ENCODE measurements at places on chromosomes 7 and 10.

GRCh38 chr10:114719311-114719710 lies 61.2 kb upstream of the ABLIM1 start:
- DNase-seq = no peak

DNA sequence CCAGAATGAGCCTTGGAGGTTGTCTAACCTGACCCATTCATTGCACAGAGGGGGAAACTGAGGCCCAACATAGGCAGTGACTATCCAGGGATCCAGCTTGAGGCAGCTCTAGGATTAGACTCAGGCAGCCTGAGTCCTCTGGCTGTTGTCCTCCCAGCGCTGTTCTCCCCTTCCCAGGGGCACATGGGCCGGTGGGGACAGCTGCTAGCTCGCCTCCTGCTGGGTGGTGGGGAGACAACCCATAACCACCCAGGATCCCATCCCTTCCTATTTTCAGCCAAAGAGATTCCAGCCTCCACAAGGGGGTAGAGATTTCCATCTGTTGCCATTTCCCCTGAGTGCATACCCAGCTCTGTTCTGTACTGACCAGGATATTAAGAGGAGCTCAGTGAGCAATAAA lies 145.1 kb upstream of the GPR26 start:
- no peak for DNase-seq

- no peak for DNase-seq
Measured at GRCh38 chr7:125661-126060, 66.7 kb upstream of the FAM20C start.

GRCh38 chr10:97003804-97004201 lies 171.7 kb downstream of the LCOR start:
- DNase-seq = no peak

DNA sequence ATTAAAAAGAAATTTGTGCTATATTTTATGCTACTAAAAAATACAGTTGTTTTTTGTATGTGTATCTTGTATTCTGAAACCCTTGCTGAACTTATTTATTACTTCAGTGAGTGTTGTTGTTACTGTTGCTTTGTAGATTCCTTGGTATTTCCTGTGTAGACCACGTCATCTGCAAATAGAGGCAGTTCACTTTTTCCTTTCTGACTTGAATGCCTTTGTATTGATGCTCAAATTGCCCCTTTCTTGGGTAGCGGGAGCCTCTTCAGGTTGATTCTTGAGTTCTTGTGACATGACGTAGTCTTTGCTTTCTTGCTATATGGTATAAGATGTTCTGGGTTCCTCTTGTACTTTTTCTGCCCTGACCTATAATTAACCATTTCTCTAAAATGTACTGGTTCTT lies 504.1 kb downstream of the SDK1 start:
- DNase-seq = peak; percentile 1

DNA sequence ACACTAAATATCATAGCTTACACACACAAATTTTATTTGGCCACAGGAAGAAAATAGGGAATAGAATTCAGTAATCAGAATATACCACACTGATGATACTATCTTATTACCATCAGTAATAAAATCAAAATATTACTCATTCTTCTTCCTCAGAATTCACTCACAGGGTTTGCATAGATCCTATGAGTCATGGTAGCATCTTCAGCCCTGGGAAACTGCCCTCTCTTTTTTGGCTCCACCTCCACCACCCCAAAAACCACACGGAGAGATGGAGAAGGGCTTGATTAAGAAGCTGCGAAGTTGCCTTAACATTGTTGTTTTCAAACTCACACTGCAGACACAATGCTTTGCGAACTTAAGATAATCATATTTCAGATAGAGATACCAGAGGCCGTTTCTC lies 154.1 kb upstream of the AHR start:
- DNase-seq = peak; percentile 44

DNA sequence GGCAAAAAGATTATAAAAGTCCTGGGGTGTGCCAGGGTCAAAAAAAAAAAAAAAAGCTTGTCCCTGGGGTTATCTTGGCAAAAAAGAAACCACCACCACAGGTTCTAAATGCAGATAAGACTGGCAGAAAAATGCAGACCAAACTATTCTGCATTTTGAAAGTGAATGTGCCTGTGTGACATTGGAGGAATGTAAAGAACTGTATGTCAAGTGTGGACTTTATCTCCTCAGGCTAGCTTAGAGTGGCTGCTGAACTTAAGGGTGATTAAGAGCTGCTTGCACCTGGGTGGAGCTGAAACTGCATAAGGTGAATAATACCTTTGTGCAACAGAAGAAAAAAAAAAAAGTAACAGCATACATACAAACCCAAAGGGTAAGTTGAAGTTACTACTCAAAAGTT lies 1.3 kb upstream of the NAPEPLD start:
- DNase-seq = peak; percentile 91

DNA sequence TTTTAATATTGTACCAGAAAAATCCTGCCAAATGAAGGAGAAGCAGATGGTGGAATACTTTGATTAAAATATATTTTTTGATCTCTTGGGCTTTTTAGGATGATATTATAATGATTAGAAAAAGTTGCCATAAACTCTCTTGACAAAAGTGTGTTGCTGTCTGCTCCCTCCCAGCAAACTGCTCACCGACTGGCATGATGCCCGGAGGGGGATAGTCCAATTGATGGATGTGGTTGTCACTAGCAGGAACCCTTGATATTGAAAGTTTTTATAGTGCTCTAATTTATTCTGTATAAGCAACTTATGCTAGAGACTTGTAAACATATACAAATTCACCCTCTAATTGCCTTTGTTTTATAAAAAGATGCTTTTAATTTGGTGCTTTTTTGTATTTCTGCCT lies 114.0 kb downstream of the DNAH11 start:
- no peak for DNase-seq

GRCh38 chr10:119703903-119704508 lies 21.8 kb upstream of the INPP5F start:
- no peak for DNase-seq

GRCh38 chr10:30413996-30414576 lies 19.9 kb upstream of the MAP3K8 start:
- DNase-seq = peak; percentile 78

DNA sequence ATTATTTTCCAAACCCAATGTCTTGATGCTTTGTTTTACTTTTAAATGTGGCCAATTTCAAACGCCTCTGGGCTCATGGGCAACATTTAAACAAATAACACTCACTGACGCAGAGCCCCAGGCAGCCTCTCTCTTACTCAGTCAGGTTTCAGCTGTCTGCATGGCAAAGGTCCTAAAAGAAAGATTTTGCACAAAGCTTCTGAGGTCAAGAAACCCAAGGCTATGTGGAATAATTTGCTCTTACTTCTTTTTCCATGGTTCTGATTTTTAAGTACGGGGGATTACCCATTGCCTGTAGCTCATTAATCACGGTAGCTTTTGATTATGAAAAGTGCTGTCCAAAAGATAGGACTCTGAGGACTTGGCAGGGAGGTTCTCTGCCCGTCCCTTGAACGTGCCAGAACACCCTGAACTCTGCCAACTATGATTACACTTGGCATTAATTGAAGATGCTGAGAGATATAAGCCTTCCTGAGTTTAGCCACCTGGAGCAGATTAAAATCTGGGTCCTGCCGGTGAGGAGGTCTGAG lies 14.1 kb upstream of the MSRB2 start:
- DNase-seq = peak; percentile 38

- DNase-seq = no peak
Measured at GRCh38 chr7:146652176-146652575, 535.6 kb downstream of the CNTNAP2 start.

DNA sequence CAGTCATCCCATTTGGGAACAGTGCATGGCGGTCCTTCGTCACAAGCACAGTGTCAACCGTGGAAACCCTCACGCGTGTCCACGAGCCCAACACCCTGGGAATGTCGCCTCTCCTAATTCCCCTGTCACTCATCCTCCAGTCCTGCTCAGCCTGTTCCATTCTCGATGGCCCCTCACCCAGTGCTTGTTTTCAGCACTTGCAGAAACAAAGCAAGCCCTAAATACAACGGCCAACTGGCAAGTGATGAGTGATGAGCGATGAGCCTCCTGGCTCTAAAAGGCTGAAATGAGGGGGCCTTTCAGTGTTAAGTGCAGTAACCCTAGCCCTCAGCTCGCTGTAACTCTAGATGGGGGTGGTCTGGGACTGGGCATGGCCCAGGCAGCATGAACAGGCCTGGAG lies 22.6 kb downstream of the NKX2-3 start:
- DNase-seq = no peak

DNA sequence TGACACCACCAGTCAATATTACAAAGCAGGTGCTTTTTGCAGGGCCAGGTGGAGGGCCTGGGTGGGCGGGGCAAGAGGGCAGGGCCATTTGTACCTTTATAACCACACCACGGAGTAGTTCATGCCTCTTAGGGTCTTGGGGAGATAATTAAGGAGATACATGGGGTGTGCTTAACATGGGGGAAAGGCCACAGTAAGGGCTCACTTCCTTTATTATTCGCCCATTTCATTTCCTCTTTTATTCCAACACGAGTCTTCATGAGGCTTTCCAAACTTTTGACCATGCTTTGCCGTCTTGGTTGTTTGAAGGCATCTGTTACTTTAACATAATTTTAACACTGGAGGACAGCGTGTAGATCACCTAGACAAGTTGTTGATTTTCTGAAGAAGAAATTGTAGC lies 33.3 kb upstream of the LYZL2 start:
- DNase-seq = no peak

DNA sequence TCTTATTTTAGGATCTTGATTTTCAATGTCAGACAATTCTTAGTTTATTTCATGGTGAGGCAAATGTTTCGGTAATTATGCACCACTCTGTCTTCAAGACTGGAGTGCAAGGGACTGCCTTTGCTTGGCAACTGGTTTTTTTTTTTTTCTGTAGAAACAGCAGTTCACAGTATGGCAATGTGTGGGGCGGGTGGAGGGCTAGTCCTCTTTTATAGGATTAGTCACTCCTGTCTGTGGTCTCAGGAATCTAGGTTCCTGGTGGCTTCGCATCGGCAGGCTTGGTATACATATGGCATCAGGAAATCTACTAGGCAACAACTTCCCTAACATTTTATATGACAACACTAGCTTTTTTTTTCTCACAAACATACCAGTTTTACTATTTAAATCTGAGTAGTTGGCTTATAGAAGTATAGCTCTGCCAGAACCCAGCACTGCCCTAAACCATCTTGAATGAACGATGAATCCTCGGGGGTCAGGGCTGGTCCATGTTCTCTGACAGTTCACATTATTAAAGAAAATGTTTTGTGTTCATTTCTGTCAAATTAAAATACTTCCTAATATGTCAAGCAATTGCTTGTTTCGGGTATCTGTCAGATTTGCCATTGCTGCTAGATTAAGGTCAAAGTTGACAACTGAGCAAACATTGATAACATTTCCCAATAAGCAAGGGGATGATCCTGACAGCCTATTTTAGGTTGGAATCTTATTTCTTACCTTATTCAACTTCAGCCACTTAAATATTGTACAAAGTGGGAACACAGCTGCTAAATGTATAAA lies 289.7 kb upstream of the VSTM2A start:
- no peak for DNase-seq

- DNase-seq = no peak
Measured at GRCh38 chr7:4606797-4607196, 75.3 kb upstream of the FOXK1 start.

- DNase-seq = no peak
Measured at GRCh38 chr7:41992881-41993867, 243.8 kb downstream of the GLI3 start.

DNA sequence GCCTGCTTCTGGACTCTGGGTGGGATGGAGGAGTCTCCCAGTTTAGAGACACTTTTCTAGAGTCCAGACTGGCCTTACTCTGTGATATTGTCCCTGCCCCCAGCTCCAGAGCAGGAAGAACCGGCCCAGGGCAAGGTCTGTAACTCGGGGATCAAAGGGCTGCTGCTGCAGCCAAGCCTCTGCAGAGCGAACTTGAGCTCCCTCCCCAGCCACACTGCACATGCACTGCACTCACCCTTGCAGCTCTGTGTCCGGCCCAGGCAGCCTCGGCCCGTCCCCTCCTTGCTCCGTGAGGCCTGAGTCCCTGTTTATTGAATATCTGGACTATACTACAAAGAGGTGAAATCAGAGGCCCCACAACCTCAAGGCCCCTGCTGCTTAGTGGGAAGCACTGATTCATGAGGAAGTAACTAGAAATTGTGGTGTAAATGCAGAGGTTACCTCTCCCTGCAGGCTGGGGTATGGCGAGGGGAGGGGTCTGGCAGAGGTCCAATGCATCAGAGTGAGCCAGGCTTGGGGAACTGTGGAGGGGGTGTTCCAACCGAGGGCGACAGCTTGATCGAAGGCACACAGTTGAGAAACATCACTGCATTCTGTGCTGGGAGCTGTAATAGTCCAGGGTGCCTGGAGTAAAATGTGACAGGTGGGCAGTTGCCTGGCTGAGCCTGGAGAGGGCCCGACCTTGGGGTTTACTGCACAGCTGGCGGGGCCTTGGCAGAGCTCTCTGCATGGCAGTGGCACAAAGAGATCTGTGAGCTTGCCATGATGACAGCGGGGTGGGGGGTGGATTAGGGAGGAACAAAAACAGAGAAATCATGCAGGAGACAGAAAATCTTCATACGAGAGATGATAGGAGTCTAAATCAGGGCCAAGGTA lies 49.1 kb downstream of the AOC1 start:
- no peak for DNase-seq

GRCh38 chr7:41475801-41476459 lies 227.0 kb downstream of the INHBA start:
- no peak for DNase-seq

DNA sequence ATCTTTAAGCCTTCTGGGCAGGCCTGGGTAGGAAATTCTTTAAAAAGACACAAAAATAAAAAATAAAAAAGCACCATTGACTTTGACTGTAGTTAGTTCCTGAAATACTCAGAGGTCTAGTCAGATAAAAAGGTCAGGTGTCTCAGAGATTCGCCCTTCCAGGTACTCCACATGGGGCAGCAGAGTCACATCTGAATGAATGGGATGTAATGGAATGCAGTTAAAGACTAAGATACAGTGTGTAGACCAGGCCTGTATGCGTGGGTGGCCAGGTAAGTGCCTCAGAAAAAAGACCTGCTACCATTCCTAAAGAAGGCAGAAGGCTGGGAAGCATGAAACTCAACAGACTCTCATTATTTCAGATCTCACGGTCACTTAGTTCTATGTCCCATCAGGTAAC lies 68.6 kb upstream of the SEM1 start:
- DNase-seq = peak; percentile 53

DNA sequence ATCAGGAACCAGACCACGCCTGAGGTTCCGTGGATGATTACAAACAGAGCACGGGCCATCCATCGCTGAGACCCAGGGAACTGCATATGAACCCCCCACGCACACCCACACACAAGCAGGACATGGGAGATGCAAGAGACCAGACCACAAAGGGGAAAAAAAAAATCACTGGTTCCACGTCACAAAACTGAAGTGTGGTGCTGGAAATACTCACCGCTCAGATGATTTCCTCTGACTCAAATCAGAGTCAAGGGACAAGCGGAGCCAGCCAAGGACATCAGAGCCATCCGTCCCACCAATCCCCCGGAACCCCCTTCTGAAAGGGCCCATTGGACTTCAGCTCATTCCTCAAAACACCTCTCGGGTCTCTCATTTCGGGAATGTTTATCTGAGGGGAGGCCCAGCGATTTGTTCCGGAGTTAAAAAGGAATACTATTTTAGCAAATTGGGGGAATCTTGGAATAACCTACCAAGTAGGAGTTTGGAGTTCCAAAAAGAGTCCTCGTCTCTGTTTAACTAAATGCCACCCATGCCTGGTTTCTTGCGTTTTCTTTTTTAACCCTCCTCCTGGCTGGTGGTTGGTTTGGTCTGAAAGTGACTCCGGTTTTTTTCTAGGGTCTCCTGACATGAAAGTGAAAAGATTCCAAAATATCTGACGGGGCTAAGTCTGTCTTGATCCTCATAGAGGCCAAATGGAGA lies 15.0 kb downstream of the SNX8 start:
- DNase-seq = no peak

Measured in epithelial cell of esophagus (primary cell).